ENCODE measurements at places on chromosomes 3 and 15.

GRCh38 chr3:167814441-167814951, 79.0 kb downstream of the SERPINI1 start:
- DNase-seq = peak; percentile 75

GRCh38 chr3:69174445-69174844, 52.0 kb upstream of the LMOD3 start:
- no peak for DNase-seq

DNA sequence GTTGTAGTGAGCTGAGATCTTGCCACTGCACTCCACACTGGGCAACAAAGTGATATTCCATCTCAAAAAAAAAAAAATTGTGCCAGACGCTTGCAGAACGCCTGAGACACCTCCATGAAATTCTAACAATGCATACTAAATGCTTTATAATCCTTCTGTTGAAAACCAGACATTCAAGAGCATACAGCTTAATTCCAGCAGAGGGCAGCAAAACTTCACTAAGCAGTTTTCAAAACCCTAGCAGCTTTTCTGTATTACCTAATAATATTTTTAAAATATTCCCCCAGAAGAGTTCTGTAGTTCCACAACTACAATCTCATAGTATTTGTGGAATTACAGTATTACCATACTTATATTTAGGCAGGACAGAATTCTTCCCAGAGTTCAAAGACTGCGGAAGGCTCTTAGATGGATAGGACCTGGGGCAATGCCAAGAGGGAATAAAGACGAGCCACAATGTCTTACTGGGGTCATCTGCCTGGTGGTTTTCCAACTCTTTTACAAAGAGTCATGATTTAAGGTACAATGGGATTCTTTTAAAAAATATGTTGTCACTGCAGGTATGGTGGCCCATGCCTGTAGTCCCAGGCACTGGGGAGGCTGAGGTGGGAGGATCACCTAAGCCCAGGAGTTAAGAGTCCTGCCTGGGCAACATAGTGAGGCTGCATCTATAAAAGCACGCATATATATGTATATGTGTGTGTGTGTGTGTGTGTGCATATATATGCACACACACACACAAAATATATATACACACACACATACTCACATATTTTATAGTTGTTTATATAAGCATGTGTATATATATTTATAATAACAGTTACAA, 19.6 kb upstream of the TASOR start:
- peak; percentile 57 for DNase-seq

GRCh38 chr15:32649342-32649741, 7.8 kb downstream of the SCG5 start:
- DNase-seq = peak; percentile 62

- peak; percentile 91 for DNase-seq
These were observed 1270.8 kb downstream of the ROBO1 start for GRCh38 chr3:78497021-78497420.

DNA sequence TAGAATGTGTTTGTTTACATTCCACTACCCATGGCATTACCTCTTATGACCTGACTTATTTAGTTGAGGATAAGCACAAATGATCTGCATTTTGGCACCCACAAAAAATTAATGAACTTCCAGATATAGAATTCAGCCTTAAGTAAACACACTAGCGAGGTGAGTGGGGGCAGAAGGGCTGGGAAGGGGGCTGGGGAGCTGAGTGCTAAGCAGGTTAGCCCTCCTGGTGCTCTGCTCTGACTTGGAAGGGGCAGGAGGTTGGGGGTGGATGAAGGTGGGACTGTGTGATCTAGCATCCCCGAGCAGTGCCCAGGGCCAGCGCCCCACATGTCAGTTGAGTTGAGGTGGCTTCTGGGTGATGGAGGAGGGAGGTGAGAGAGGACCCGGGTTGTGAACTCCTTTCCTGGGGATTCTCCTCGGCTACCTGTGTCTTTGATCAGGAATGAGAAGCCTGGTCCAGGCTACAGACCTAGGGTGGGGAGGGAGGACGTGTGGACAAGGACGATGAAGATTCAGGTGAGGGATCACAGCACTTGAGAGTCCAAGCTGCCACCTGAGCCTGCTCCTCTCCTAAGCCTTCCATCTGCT, 178.6 kb upstream of the SMAD3 start:
- DNase-seq = peak; percentile 61

DNA sequence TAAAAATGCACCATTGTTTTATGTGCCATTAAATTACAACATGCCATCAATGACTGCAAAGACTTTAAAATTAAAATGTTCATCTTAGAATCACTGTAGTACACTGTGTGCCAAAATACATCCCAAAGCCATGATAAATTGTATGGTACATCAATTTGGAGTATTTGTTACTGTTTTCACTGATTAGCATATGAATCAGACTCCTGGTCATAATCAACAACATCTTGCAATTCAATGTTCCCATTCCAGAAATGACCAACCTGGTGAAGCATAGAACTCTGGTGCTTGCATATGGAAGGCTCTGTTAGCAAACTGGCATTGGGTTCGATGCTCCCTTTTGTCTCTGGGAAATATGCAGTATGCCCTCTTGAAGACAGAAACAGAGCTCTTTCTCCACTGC, 22.5 kb downstream of the LYSMD2 start:
- DNase-seq = no peak

- DNase-seq = no peak
These were observed 14.2 kb upstream of the HOMER2 start for GRCh38 chr15:82966671-82967071.

- DNase-seq = peak; percentile 85
These were observed 263.8 kb upstream of the ATP10A start for GRCh38 chr15:26126819-26127387.

GRCh38 chr15:59896663-59897074, 107.4 kb upstream of the FOXB1 start:
- peak; percentile 98 for DNase-seq

- DNase-seq = peak; percentile 12
These were observed 816.3 kb upstream of the CFAP20DC start for GRCh38 chr3:59866076-59866475.

DNA sequence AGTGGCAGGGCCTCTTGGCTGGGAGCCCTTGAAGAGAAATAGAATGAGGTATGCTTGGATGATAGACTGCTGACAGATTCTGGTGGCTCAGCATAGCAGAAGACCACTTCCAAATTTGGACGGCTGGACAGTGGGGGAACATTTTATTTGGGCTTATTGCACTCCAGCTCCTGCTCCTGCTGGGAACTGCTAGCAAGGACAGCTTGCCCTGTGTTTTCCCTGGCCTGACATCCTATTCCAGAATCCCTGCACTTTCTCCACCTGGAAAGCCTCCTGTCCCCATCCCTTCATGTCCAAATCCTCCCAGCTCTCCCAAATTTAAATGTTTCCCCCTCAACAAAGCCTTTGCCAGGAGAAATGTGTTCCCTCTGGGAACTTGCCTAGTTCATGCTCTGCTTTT, 9.8 kb upstream of the COLQ start:
- DNase-seq = no peak

- no peak for DNase-seq
These were observed 451.8 kb upstream of the IL12A start for GRCh38 chr3:159536876-159537275.

- no peak for DNase-seq
These were observed 18.5 kb downstream of the DENND4A start for GRCh38 chr15:65773386-65774111.

GRCh38 chr3:186142393-186142932, 33.6 kb upstream of the ETV5 start:
- DNase-seq = no peak

DNA sequence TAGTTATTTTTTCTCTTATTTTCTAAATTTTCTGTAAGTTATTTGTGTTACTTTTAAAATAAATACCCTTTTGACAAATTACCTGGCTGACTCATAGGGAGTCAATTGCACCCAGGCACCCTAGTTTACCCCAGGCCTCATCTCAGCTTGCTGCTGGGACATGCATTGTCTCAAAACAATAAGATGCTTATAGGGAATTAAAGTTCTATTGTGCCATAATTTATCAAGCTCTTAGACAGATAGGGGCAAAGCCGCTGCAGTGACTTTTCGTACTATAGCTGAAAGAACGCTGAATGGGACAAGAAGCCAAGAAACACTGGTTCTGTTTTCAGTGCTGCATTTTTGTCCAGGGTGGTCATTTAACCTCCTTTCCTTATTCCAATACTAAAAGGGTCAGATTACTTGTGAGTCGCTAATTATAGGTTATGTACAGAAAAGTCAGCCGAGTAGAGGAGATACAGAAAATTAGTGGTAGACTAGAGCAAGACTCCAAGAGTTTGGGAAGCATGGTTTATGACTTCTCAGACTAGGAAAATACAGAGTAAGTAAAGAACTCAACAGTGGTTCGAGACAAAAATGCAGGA, 50.3 kb downstream of the EXD1 start:
- DNase-seq = peak; percentile 46

GRCh38 chr3:126277629-126278378, 79.4 kb downstream of the KLF15 start:
- DNase-seq = no peak

- DNase-seq = peak; percentile 82
These were observed 253.7 kb downstream of the GAP43 start for GRCh38 chr3:115876876-115877614.

DNA sequence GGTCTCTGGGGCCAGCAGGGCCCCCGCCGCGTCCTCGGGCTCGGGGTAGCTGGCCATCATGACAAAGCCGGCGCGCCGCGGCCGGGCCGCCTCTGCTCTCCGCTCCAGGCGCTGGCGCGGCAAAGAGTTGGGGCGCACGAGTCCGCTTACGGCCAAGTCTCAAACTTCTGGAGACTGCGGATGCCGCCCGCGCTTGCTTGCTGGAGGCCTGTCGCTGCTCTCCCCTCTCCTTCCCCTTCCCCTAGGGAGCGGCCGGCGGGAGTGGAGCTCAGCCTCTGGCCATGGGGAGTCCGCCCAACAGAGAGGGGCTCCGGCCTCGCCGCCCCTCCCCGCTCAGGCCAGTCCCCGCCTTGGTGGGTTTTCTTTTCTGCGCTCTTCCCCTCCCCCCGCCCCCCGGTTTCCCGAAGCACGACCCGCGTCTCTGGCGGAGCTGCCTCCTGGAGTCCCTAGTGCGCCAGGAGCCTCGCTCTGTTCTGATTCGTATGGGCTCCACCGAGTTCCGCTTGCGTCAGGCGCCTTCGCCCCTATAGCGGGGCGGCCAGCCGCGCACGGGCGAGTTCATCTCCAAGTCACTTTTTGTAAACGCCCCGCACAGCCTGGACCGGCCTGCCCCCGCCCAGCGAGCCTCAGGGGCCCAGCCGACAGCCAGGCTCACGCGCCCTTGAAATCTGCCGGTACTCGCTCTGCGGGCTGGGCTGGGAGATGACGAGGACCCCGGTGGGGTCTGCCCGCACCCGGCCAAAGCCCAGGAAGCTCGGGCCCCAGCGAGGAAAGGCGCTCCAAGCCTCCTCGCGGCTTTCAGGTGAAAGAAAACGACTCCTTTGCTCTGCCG, at the start of the genes FOXL2 and FOXL2NB:
FOXL2 (minus strand) TSS at position 475 of the 832 bp plus-strand sequence; CDS start at position 60, 415 bp downstream.
FOXL2NB (plus strand) TSS at position 555 of the 832 bp plus-strand sequence; CDS start at position 703, 148 bp downstream.
- DNase-seq = peak; percentile 26

DNA sequence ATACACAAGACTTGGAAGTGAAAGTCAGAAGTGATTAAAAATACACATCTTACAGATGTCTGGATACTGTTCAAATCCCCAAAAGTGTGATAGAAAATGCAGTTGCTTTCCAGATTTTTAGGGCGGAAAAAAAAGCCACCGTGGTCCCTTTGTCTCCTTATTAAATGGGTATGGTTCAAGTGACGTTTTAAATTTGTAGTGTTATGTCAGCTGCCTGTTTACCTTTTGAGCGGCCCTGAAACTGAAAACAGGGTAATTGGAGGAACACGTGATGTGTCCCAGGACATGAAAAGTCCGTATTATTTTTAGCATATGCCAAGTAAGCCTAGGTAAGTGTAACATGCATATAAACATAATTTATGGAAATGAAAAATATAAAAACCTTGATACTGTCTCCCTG, 109.0 kb upstream of the PDZRN3 start:
- DNase-seq = peak; percentile 72

DNA sequence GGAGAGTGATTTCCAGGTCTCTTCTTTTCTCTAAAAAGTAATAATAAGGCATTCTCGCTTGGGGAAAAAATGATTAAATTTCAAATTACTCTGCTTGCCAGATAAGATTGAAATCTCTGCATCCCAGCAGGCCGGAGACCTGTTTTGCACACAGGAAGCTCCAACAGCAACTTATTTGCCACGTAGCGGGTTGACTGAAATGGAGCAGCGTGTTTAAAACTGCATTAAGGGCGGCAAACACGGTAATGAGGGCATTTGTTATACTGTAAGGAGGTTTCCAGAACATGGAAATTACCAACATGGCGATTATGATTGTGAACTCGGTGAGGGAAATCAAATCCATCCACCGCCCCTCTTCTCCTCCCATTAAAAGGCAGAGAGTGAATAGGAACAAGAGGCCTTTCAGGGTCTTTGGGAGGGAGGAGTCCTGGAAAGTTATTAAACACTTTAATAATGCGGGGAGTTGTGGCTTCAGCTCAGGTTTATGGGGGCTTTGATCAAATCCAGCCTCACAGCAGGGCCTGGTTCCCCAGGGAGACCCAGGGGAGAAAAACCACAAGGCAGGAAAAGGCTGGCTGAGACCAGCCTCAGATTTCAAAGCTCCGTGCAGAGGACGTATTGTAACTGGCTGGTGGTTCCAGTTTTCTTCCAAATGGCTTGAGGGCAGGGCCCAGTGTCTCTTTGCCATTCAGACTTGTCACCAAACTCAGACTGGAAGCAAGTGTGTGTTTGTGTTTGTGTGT, 242.3 kb downstream of the TLE3 start:
- DNase-seq = no peak

Data from NCI-H69 (cell line).